ENCODE measurements at places on chromosomes 11 and 22.

DNA sequence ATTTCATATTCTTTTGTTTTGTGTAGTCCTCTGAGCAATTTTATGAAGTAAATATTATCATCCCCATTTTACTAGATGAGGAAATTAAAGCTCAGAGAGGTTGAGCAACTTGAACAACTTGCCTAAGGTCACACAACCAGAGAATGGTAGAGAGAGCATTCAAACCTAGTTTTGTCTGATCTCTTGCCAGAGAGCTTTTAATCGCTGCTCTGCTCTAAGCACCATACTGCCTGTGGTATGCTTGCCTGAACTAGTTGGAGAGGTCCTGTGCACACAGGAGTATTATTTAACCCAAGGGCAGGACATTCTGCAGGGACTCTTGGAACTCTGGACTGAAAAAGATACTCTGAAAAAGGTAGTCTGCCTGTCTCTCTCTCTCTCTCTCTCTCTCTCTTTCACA is 38.5 kb downstream of the TRAF6 start:
- DNase-seq: no peak

- no peak for DNase-seq
Measured at GRCh38 chr11:2655834-2656622, 43.8 kb downstream of the KCNQ1OT1 start.

GRCh38 chr11:97269527-97269926 is 879.7 kb downstream of the JRKL start:
- DNase-seq: no peak

DNA sequence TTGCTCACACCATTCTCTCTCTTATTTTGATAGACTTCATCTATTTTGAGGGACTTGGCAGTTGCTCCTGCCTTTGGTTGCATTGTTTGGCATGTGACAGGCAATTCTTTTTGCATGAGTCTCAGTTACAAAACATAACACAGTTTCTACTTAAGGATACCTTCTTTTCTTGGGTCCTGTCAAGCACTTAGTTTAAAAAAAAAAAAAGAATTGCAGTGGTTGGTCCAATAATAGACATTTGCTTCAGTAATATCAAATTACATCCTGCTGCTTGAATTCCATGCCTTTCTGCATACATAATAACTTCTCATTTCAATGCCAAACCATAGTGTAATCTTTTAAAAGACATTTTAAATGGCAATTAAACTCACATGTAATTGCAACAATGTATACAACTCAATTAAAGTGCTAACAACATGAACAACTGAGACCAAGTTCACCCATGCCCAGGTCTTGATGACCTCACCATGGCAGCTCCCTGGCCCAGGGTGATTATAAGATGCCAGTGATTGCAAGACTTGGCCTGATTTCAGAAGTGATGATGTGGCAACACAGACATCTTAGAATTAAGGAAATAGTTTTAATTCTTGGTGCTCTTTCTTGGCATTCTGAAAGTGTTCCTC is 32.2 kb upstream of the PLET1 start:
- DNase-seq: no peak

DNA sequence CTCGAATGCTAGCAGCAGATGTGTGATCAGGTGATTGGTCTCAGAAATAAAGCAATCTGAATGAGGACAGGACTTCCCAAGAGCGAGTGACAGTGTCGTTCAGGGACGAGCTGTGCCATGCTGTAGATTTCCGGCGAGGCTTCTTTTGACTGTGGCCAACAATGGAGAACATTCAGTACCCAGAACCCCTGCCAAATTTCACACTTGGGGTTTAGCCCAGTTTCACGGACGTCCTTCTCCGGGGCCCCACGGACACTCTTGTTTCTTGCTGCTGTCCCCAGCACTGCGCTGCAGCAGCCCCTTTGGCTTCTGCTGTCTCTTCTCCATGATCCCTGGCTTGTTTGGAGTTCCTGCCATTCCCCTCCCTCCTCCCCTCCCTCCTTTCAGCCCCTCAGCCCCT is 115.1 kb upstream of the GRAMD1B start:
- peak; percentile 18 for DNase-seq

- no peak for DNase-seq
Measured at GRCh38 chr11:119509969-119510401, 87.0 kb upstream of the THY1 start.

- DNase-seq: no peak
Measured at GRCh38 chr22:42286205-42286604, 15.8 kb upstream of the TCF20 start.

- no peak for DNase-seq
Measured at GRCh38 chr11:44797886-44798606, 71.3 kb downstream of the TSPAN18 start.

All from Ammon's horn (tissue), 1 donor.